ENCODE measurements at places on chromosomes 1 and 21. TPM values are rescaled to one million over a fixed set of nuclear protein-coding genes. Genes with fewer than 3 reads are reported as not detected.

DNA sequence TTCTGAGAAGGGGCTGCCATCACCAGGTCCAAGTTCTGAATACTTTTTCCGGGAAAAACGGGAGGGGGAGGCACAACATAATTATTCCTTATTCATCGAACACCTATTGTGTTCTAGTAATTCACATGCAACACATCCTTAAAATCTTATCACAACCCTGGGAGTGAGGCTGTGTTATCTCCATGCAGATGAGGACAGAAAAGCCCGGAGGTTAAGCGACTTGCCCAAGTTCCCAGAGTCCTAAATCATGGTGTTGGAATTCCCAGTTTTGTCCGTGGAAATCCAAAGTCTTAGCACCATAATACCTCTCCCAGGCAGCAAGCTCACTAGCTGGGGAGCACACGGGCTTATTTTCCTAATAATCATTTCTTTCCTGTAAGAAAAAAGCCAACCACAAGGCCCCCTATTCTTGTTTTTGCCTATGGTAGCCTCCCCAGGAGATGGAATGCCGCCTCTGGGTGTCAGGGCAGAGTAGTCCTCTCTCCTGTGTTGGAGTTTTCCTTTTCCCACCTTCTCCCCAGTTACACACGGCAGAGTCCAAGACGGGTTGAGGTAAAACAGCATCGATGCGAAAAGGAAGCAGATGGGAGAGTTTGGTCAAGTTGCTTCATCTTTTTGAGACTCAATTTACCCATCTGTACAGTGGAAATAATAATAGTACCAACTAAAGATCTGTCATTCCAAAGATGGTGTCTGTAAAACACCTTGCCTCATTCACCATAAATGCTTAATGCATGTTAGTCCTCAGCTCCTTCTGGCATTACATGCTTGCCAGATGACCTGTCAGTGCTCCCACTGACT is 228.0 kb upstream of the TMEM51 start:
- peak overlapping the region; percentile 67 for H3K4me3 ChIP-seq
- no peak for DNase-seq
- H3K27me3 ChIP-seq, result peaks cover 16% of the 10 kb centered on the region
- H3K4me1 ChIP-seq, result no peaks in the 10 kb centered on the region
- H3K36me3 ChIP-seq, result no peaks in the 10 kb centered on the region
- no peak overlapping the region for H3K27ac ChIP-seq

DNA sequence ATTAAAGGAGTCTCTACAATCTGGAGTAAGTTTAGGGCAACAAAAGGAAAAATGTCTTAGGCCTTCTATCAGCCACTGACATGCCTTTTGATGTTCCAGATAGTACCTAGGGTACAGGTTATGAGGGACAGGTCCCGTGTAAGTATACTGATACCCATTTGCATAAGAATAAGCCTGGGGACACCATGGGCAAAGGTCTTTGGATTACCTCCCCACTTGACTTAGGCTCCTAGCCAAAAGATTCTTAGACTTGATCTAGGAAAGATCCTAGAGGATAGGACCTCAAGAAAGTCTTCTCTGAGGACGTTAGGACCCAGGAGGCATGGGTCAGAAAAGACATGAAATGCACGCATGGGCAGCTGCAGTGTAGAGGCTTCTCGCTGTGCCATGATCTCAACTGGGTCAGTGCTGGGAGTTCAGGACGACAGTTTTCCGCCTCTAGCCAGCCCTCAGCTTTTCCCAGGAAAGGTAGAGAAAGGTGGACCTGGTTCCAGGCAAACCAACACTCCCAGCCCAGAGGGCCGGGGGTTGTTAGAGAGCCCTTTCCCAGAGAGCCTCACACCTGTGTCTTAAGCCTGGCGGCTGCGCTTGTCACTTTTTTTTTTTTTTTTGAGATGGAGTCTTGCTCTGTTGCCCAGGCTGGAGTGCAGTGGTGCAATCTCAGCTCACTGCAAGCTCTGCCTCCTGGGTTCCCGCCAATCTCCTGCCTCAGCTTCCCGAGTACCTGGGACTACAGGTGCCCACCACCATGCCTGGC is 26.6 kb downstream of the MSTO1 start:
- no peaks in the 10 kb centered on the region for H3K4me1 ChIP-seq
- no peaks in the 10 kb centered on the region for H3K27me3 ChIP-seq
- H3K36me3 ChIP-seq, result no peaks in the 10 kb centered on the region
- DNase-seq, result no peak
- H3K27ac ChIP-seq, result no peak overlapping the region
- H3K4me3 ChIP-seq, result peak overlapping the region; percentile 42

DNA sequence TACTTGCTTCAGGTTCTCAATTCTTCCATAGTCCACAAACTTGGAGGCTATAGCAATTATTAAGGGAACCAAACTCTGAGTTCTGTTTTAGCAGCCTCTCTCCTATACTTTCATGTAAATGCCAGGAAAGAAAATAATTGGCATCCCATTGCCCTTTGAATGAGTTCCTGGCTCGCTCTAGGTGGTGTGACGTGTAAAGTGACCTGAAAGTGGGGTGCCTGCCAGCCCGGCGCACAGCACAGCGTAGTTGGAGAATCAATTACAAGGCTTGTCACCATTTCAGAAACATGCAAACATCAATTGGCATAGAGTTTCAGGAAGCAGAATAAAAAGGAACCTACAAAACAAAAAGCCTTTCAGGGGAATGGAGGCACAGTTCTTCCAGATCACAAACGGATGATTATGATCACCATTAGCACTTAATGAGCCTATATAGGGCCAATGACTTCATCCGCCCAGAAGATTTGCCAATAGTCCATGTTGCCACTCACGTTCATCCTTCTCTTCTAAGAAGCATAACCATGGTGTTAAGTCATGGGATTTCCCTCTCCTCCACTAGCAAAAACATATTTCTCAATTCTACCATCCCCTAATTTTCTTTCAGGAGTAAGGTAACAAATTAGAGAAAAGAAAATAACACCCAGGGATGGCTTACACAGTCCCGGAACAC is 354.6 kb upstream of the ADGRL2 start:
- H3K27ac ChIP-seq, result no peak overlapping the region
- H3K36me3 ChIP-seq, result no peaks in the 10 kb centered on the region
- no peak for DNase-seq

GRCh38 chr1:62794053-62794452 is 10.1 kb downstream of the ATG4C start:
- DNase-seq, result no peak
- H3K36me3 ChIP-seq, result no peaks in the 10 kb centered on the region
- no peak overlapping the region for H3K4me3 ChIP-seq

- DNase-seq, result no peak
- H3K27ac ChIP-seq, result no peak overlapping the region
- H3K4me3 ChIP-seq, result no peak overlapping the region
- H3K27me3 ChIP-seq, result no peaks in the 10 kb centered on the region
- H3K36me3 ChIP-seq, result peaks cover 4% of the 10 kb centered on the region
Observed at GRCh38 chr1:113012149-113012548, 56.2 kb upstream of the SLC16A1 start.

DNA sequence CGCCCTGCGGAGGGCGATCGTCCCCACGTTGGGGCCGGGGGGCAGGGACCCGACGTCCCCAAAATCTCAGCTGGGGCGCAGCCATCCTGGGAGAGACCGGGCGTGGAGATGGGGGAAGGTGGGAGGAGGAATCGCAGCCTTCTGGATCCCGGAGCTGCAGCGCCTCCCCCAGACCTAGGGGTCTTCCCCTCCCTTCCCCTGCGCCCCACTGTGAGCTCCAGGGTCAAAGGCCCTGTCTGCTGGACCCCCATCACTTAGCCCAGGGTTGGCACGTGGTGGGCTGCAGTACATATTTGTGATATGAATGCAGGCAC is 90.2 kb upstream of the VAMP3 start:
- no peak for DNase-seq
- H3K27ac ChIP-seq, result no peak overlapping the region
- H3K27me3 ChIP-seq, result no peaks in the 10 kb centered on the region
- no peaks in the 10 kb centered on the region for H3K36me3 ChIP-seq

- H3K4me1 ChIP-seq, result no peaks in the 10 kb centered on the region
- no peak overlapping the region for H3K27ac ChIP-seq
- DNase-seq, result no peak
- H3K36me3 ChIP-seq, result no peaks in the 10 kb centered on the region
Observed at GRCh38 chr1:5611431-5611830, 380.8 kb downstream of the NPHP4 start.

DNA sequence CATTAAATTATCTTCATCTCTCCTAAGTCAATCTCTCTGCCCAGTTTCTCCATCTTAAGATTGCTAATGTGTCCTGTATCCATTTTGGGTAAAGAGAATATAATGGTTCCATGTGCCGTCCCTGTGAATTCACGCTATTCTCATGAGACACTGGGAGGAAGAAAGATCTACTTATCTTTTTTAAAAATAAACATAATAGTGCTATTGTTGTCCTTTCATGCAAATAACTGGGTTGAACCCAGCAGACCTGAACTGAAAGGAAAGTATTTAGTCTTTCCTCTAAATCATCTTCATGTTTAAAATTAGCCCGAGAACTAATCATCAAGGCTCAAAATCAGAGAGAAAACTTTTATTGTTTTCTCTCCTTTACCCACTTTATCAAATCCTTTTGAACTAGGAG is 22.4 kb downstream of the SLAMF1 start:
- H3K36me3 ChIP-seq, result no peaks in the 10 kb centered on the region
- no peak overlapping the region for H3K27ac ChIP-seq
- DNase-seq, result no peak
- no peaks in the 10 kb centered on the region for H3K27me3 ChIP-seq

The UAP1 gene
- total RNA-seq, result 44.4 TPM

The PLD5 gene
- total RNA-seq, result not detected

The ASAP3 gene
- 68.0 TPM for total RNA-seq

The TINAGL1 gene
- total RNA-seq, result 28.5 TPM
